Activated CD4-positive, alpha-beta memory T cell treated with anti-CD3 and anti-CD28 coated beads for 36 hours (primary cell): ENCODE measurements at places on chromosomes 2 and 18. TPM values are rescaled to one million over a fixed set of nuclear protein-coding genes. Genes with fewer than 3 reads are reported as not detected.

ZEB2 gene
- 17.1 TPM for total RNA-seq

IL1RN gene
- total RNA-seq, result 9.8 TPM

CSRNP3 gene
- total RNA-seq, result not detected

DNA sequence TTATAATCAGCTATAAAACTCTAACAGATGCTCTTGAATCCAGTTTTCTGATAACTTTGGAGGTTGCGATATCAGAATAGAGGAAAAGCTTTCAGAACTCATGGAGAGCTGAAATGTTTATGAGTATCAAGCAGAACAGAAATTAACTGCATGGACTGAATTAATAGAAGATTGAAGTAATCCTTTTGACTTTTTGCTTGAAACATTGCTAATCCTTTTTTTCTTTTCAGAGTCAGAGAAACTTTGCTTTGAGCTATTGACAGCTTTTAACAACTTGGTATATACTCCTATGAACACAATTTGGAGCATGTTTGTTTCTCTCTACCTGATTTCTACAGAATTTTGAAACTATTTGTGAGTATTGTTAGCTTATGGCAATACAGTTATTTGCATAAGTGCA, 1254.8 kb downstream of the LRP1B start:
- no peaks in the 10 kb centered on the region for H3K4me1 ChIP-seq
- H3K4me3 ChIP-seq, result no peak overlapping the region
- H3K36me3 ChIP-seq, result no peaks in the 10 kb centered on the region

- H3K36me3 ChIP-seq, result no peaks in the 10 kb centered on the region
- no peak overlapping the region for H3K4me3 ChIP-seq
- H3K27ac ChIP-seq, result no peak overlapping the region
- DNase-seq, result no peak
- H3K27me3 ChIP-seq, result peaks cover 6% of the 10 kb centered on the region
- H3K4me1 ChIP-seq, result no peaks in the 10 kb centered on the region
These were observed 109.2 kb upstream of the GPC1 start for GRCh38 chr2:240326246-240326645.

- H3K4me3 ChIP-seq, result no peak overlapping the region
- H3K36me3 ChIP-seq, result no peaks in the 10 kb centered on the region
- DNase-seq, result no peak
- no peaks in the 10 kb centered on the region for H3K4me1 ChIP-seq
These were observed 436 bp upstream of the SMYD1 start for GRCh38 chr2:88067189-88067588.

- peaks cover 9% of the 10 kb centered on the region for H3K36me3 ChIP-seq
- H3K27ac ChIP-seq, result no peak overlapping the region
- no peak overlapping the region for H3K4me3 ChIP-seq
- no peak for DNase-seq
- H3K27me3 ChIP-seq, result no peaks in the 10 kb centered on the region
These were observed 2.0 kb downstream of the NHEJ1 start for GRCh38 chr2:219158586-219158985.

DNA sequence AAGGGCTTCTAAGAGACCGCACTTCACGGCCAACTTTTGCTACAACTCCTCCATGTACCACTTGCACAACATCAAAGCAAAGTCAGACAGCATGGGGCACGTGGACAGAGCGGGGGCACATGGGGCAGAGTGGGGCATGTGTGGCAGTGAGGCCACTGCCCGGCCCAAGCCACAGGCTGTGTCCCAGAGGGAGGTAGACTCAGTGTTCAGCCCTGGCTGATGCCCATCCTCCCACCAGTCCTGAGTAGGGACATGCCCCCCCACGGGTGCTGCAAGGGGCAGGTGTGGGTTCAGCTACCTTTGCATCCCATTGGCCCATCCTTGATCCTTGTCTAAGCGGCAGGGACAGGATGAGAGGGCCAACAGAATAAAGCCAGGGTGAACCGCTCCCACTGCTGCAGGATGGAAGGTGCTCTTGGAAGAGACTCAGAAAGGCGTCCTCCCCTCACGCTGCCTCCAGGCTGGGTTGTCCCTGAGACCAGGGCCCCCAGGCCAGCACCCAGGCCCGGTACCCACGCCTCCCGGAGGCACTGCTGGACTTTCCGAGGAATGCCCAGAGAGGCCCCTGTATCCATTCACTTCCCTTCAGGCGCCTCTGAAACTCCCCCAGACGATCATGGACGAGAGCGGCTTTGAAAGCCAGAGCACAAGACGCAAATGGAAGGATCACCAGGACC, 218.2 kb downstream of the NDUFA10 start:
- H3K36me3 ChIP-seq, result no peaks in the 10 kb centered on the region
- H3K4me1 ChIP-seq, result no peaks in the 10 kb centered on the region
- H3K27ac ChIP-seq, result no peak overlapping the region

DNA sequence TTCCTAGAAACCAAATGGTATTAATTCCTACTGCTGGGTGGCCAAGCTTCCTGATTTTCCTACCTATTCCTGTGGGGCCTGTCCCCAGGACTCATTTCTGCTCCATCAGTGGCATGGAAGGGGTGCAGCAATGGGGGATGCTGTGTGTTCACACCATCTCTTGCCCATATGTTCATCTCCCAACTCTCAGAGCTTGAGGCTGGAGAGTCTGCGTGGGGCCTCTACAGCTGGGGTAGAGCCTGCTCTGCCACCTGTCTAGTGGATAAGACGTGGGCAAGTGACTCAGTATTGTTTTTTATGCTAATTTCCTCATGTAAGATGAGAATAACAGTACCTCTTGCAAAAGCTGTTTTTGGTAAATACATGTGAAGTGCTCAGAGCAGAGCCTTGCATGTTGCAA, 149.8 kb downstream of the ACTR3 start:
- H3K36me3 ChIP-seq, result no peaks in the 10 kb centered on the region
- H3K27ac ChIP-seq, result no peak overlapping the region
- DNase-seq, result no peak
- H3K4me1 ChIP-seq, result no peaks in the 10 kb centered on the region
- H3K4me3 ChIP-seq, result no peak overlapping the region

- no peak for DNase-seq
- H3K4me1 ChIP-seq, result peaks cover 7% of the 10 kb centered on the region
- peaks cover 20% of the 10 kb centered on the region for H3K36me3 ChIP-seq
- no peak overlapping the region for H3K4me3 ChIP-seq
These were observed 45.7 kb downstream of the ACTR2 start for GRCh38 chr2:65273344-65273743.

DNA sequence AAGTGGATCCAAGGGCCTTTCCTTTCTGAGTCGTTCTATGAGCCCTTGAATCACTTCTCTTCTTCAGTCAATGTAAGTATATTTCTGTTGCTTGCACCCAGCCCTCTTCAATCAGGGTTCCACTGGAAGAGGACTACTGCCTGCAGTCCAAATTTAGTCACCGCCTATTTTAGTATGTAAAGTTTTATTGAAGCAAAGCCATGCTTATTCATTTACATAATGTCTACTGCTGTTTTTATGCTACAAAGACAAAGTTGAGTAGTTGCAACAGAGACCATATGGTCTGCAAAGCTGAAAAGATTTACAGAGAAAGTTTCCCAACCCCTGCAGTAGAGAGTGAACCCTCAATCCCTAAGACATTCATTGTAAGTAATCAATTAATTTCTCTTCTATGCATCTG, 332.5 kb upstream of the TNP1 start:
- H3K27ac ChIP-seq, result no peak overlapping the region
- no peaks in the 10 kb centered on the region for H3K4me1 ChIP-seq
- no peak for DNase-seq
- peaks cover 1% of the 10 kb centered on the region for H3K27me3 ChIP-seq
- no peak overlapping the region for H3K4me3 ChIP-seq

DNA sequence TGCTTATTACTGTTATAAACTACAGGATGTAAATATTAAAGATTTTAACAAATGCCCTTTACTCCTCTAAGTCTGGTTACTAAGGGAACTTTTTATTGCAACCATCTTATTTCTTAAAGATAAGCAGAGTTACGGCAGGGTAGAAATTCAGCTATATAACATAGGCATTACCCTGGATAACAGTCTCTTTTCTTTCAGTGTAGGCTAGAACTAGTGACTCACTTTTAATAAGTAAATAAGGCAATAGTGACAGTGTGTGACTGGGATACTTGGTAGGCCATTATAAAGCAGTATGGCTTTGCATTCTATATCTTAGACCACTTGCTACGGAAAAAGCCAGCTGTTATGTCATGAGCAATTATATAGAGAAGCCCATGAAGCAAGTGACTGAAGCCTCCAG, 1041.0 kb upstream of the NRXN1 start:
- H3K27ac ChIP-seq, result no peak overlapping the region
- H3K27me3 ChIP-seq, result no peaks in the 10 kb centered on the region
- H3K4me1 ChIP-seq, result no peaks in the 10 kb centered on the region
- no peak for DNase-seq
- no peak overlapping the region for H3K4me3 ChIP-seq
- H3K36me3 ChIP-seq, result no peaks in the 10 kb centered on the region

- H3K36me3 ChIP-seq, result no peaks in the 10 kb centered on the region
- H3K27ac ChIP-seq, result no peak overlapping the region
- H3K4me1 ChIP-seq, result no peaks in the 10 kb centered on the region
- no peak overlapping the region for H3K4me3 ChIP-seq
- H3K27me3 ChIP-seq, result peaks cover 4% of the 10 kb centered on the region
These were observed 87.7 kb downstream of the PRKRA start for GRCh38 chr2:178363252-178363651.

- H3K36me3 ChIP-seq, result peaks cover 20% of the 10 kb centered on the region
- DNase-seq, result no peak
- peaks cover 3% of the 10 kb centered on the region for H3K27me3 ChIP-seq
- no peak overlapping the region for H3K27ac ChIP-seq
- no peaks in the 10 kb centered on the region for H3K4me1 ChIP-seq
These were observed 468.2 kb upstream of the TNP1 start for GRCh38 chr2:217327953-217328621.

DNA sequence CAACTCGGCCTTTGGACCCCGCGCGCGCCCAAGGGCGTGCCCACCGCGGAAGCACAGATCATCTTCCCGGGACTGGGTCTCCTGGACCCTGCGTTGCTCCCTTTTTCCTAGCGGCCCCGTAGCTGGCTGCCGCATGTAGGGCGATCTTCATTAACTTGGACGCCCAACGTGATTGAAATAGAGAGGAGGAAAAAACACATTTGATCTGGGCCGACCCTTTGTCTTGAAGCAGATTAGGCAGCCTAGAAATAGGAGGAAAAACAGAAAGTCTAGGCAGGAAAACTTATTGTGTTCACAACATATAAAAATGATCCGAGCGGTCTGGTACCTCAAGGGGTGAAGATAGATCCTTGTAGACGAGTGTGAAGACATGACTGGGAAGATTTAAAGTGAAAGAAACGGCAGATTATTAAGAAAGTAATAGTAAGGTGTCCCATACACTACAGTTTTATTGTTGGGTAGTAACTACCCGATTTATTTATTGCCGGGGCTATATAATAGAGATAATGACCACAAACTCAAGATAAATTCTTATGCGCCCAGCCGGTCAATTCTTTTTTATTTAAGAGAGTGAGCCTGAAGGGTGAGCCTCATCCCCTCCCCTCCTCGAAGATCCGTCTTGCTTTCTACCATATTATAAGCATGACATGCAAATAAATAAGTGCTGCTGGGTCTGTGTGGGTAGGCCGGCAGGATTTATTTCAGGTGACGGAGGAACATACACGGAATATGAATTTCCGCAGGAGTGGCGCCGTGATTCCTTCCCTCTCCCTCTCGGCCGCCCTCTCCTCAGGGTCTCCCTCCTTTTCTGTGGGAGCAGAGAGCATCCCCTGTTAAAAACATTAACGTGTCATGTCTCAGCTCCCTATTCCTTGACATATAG, 147.4 kb downstream of the MEIS1 start:
- no peak overlapping the region for H3K27ac ChIP-seq
- H3K4me3 ChIP-seq, result no peak overlapping the region
- peaks cover 2% of the 10 kb centered on the region for H3K36me3 ChIP-seq
- no peaks in the 10 kb centered on the region for H3K4me1 ChIP-seq

DNA sequence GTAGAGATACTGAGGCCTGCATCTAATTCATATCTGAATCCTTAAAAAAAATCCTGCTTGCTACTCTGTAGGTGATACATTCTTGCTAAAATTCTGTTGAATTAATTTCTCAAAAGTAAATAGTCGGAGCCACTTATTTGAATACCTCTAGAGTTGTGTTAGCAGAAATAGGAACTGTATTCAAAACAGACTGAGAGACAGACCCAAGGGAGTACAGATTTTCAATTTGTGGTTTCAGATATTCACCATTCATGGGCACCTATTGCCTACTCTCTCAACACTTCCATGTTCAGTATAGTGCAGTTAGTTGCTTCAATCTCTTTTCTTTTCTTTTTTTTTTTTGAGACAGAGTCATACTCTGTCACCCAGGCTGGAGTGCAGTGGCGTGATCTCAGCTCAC, 46.6 kb upstream of the CTLA4 start:
- no peak overlapping the region for H3K27ac ChIP-seq
- no peak for DNase-seq
- no peaks in the 10 kb centered on the region for H3K36me3 ChIP-seq
- H3K27me3 ChIP-seq, result no peaks in the 10 kb centered on the region
- H3K4me3 ChIP-seq, result no peak overlapping the region
- H3K4me1 ChIP-seq, result peaks cover 36% of the 10 kb centered on the region

- H3K27me3 ChIP-seq, result no peaks in the 10 kb centered on the region
- H3K36me3 ChIP-seq, result no peaks in the 10 kb centered on the region
- no peak overlapping the region for H3K4me3 ChIP-seq
- peak overlapping the region; percentile 97 for H3K27ac ChIP-seq
- peaks cover 46% of the 10 kb centered on the region for H3K4me1 ChIP-seq
- DNase-seq, result peak; percentile 74
These were observed 62.2 kb downstream of the PAPOLG start for GRCh38 chr2:60818272-60818671.

DNA sequence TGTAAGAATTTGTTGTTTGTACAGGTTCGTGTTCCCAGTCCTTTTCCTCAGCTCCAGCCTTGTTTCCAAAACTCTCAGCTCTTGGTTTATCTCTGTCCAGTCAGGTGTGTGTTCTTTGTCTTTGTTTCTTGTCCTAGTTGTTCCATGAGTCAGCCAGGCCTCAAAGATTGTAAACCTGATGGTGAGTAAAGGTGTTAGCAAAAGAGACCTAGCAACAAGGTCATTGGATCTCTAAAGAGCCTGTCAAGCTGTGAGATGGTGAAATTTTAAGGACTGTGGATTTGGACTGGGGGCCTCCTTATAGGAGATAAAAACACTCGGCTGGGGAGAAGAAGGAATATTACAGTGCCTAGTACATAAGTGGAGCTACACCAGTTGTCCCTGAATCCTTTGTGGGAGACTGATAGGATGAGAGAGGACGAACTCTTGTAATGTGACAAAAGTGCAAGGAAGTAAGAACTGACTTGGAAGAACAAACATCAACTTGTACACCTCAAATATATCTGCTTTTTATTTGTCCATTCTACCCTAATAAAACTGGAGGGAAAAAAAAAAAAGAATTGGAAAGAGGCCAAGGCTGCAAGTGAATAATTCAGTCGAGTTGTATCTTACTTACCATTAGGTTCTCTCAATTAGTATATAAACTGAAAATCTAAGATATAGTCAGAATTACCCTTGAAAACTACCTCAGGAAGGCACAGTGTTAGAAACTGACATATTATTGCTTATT, 37.2 kb downstream of the ITGA6 start:
- H3K4me1 ChIP-seq, result peaks cover 67% of the 10 kb centered on the region
- peak overlapping the region; percentile 69 for H3K27ac ChIP-seq
- no peak for DNase-seq
- no peaks in the 10 kb centered on the region for H3K27me3 ChIP-seq
- H3K36me3 ChIP-seq, result no peaks in the 10 kb centered on the region

GRCh38 chr18:21513292-21513691, 87.2 kb downstream of the ESCO1 start:
- H3K27ac ChIP-seq, result no peak overlapping the region
- H3K36me3 ChIP-seq, result peaks cover 21% of the 10 kb centered on the region
- no peaks in the 10 kb centered on the region for H3K27me3 ChIP-seq
- no peak for DNase-seq
- no peak overlapping the region for H3K4me3 ChIP-seq
